ENCODE measurements at places on chromosomes 5 and 9.
A peak's percentile ranks its signal among the peaks of the same experiment; 100 is the strongest.

DNA sequence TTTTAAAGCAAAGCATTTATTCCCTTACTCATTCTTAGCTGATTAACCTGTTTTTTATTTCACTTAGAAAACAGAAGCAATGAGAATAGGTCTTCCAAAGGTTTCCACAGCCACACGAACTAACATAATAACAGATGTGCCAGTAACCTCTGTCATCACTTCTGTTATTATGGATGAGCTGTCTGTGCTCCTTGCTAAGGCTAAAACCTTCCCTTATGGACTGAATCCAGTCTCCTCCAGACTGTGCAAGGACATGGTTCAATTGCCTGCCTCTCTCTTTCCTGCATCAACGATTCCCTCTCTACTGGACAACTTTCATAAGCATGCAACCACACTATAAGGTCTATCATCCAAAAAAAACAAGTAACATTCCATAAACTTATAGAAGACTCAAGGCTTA, 1446.2 kb downstream of the MAT2B start:
- DNase-seq, result no peak

DNA sequence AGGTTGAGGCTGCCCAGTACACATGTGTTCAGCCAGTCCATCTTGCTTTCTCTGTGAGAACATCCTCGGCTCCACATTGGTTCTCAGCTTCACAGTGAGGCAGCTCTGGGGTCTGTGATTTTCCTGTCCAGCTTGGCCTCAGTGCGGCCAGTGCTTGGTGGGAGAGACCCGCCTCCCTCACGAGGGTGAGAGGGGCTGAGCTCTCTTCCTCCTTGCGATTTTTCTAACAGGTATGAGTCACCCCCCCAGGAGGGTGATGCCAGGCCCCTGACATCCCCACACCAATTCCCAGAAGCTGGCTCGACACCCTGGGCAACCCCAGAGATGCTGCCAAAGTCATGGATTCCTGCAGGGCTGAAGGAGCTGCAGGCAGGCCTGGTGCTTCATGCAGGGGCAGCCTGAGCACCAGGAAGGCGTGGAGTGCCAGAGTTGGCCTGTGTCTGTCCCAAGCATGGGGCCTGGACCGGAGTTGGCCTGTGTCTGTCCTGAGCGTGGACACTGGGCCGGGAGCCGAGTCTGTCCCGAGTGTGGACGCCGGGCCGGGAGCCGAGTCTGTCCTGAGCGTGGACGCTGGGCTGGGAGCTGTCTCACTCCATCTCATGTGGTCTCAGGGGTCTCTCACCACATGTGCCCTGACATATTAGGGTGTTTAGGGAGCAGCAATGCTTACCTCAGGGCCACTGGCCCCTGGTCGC, 408.6 kb upstream of the IRX4 start:
- DNase-seq, result no peak

- no peak for DNase-seq
Measured at GRCh38 chr9:114308361-114308950, 14.4 kb upstream of the ORM1 start.

DNA sequence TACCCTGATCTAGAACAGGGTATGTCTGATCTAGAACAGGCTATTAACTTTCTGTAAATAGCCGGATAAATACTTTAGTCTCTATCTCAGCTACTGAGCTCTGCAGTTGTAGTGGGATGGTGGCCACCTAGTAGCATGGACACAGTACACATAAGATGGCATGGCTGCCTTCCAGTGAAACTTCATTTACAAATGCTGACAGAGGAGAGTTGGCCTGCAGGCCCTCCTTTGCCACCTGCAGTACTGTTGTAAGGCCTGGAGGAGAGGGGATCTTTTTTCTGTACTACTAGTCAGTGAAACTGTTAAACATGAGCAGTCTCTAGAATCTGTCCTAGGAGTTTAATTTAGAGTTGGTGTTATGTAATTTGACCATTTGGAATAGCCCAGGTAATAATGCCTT, 86.0 kb downstream of the TRIO start:
- no peak for DNase-seq

- no peak for DNase-seq
Measured at GRCh38 chr5:158860706-158861105, 239.0 kb downstream of the EBF1 start.

DNA sequence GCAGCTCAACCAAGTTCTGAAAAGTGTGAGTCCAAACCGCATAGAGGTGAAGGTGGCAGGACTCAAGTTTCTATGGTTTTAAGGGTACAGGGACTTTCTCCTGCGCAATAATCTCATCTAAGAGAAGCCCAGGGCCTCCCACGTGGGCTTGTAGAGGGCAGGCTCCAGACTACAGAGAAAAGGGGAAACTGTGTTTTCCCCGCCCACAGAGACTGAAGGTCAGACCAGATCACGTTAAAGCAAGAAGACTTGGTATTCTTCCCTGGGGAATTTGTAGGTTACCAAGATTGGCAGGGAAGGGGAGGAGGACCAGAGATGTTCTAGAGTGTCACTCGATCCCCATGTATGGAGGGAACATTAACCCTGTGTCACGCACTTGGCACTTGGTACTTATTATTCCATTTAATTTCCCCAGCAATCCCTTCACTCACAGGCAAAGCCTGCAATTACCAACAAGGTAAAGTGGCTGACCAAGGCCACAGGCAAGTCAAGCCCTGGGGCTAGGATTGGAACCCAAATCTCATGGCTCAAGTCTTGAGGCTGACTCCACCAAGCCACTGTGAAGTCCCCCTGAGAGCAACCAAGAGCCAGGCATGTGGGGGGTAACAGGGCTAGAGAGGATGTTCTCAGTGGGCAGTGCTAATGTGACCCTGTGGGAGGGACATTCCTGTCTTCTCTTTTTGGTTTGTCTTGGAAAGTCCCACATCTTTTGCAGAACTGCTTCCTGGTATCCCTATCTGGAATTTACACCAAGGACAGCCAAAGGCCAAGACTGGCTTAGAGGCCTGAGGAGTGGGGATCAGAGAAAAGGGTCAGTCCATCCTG, 18.3 kb upstream of the NEK6 start:
- DNase-seq, result no peak

DNA sequence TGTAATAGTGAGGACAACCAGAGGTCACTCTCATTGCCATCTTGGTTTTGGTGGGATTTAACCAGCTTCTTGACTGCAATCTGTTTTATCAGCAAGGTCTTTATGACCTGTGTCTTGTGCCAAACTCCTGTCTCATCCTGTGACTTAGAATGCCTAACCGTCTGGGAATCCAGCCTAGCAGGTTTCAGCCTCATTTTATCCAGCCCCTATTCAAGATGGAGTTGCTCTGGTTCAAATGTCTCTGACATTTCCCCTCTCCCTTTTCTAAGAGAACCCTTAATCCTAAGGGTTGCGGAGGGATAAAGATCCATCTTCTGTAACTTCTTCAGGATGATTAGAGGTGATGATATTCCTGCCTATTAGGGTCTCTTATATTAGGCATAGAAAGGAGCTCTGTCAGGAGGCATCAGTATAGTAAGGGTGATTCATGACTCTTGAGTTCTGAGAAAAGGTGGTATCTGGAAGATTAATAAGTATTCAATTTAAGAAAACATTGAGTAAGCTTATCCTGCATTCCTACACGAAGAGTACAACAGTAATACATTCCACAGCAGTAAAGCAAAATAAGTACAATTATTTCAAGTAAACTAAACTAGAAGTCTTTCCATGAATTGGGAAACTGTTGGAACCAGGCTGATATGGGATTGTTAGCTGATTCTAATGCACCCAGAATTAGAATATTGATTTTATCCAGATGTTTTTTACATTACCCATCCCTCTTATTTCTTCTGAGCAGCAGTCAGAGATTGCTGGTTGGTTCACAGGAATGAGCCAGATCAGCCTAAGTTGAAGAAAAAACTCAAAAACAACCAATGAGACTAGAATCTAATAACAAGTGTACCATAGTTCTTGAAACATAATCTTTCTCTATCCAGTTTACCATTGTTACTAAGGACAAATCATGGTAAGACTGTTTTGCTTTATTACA, 39.9 kb downstream of the SHC3 start:
- no peak for DNase-seq

GRCh38 chr5:164277720-164278119, 772.3 kb downstream of the MAT2B start:
- no peak for DNase-seq

DNA sequence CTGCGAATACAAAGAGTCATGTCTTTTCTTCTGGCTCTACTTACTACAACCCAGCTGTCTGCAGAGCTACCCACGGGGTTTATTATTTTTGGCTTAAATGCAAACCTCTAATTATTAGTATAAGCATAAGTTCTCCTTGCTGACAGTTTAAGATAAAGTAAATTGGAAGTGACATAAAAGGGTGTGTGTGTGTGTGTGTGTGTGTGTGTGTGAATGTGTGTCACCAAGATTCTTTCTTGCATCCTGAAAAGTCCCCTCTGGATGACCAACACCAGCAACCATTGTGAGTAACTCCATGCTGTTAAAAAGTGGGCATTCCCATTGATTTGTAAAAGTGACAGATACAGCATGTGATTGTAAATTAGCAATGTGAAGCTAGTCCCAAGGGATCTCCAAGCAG, 803.8 kb upstream of the ZNF608 start:
- peak; percentile 16 for DNase-seq

- no peak for DNase-seq
Measured at GRCh38 chr9:93129691-93130500, 4.2 kb downstream of the NINJ1 start.

- no peak for DNase-seq
Measured at GRCh38 chr9:35114840-35115628, 628 bp downstream of the ATOSB start.

GRCh38 chr5:173246135-173246495, 11.1 kb upstream of the NKX2-5 start:
- no peak for DNase-seq

DNA sequence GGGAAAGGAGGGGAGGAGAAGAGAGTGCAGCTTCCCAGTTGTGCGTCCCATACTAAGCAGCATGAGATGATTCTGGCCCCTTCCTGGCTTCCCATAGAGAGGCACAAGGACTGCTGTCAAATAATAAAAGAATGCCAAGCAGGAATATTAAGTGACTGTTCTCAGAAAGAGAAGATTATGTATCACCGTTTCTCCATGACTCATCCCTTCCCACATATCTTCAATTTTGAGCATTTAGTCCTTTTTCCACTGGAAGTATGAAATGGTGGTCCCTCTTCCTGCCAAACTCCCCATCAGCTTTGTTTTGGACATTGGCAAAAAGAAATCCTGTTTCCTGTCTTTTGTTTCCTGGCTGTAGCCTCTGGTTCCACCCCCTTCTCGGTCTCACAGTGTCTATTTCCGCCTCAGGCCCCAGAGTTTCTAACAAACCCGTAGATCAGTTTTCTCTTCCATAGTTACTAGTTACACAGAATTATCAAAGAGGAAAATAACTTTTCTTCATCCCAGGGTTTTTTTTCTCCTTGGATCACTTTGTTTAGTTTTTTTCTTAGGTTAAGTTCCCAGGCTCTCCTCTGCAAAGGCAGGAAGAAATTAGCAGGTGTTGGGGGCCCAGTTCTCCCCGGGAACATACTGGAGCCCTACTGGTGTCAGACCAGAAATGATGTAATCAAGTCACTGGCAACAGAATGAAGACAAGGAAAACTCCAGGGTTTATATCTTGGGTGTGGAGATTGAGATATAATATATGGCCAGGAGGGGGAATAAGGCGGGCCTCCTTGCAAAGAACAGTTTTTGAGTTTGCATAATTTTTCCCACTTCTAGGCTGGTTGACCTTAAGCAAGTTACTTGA, 26.4 kb upstream of the ARHGAP26 start:
- no peak for DNase-seq

DNA sequence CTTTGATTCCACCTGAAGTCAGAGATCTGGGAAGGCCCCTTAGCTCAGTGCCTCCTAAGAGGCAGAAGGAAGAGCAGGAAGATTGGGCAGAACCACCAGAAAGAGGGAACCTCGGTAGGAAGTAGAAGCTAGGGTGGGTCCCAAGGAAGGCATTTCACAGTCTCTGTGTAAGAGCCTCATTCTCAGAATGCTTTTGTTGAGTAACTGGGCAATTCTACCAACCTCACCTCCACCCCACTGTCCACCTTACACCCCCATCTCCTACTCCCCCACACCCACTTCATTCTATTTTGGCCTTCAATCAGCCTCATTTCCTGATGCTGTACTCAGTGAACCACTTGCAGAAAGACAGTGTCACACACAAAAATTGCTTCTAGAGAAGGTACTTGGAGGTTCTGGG, 3.5 kb downstream of the HBEGF start:
- DNase-seq, result no peak

- no peak for DNase-seq
Measured at GRCh38 chr5:104914536-104915070, 1352.0 kb upstream of the NUDT12 start.

DNA sequence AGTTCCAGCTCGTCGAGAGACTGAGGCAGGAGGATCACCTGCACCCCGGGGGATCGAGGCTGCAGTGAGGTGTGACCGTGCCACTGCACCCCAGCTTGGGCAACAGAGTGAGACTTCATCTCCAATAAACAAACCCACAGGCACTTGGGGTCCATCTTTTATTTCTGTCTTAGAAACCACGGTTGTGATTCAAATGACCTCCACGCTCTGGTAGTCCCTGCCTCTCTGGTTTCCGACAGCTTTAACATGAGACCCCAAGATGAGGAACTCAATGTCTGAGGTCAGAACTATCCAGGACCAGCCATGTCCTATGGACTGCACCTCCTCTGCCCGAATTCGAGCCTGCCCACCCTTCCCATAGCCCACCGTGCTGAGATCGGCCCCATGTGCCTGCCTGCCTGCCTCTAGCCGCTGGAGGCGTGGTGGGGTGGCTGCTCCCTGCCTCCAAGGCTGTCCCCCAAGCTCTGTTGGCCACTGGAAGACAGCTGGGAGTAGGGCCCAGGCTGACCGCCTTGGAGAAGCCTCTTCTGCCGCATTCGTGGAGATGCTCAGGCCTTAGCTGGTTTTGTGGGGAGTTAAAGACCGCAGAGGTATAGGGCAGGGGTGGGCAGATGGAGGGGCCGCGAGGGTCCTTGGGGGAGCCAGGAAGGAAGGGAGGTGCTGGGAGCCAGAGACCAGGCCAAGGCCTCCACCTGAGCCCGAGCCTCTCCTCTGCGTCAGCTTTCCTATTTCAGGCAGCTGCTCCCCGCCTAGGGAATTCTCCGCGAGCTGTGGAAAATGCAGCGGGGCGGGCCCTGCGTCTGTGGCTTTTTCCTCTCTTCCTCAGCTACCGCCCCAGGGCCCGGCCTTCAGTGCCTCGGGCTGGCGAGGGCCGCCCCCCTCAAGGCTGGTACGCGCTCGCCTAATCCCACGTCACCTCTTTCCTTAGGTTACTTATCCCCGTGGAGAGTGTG, 6.9 kb upstream of the WDR5 start:
- DNase-seq, result no peak

Data from NCI-H1105 treated with DMSO at 0.1 percent for 48 hours (cell line).